ENCODE measurements at places on chromosomes 7 and 10. TPM values are rescaled to one million over a fixed set of nuclear protein-coding genes. Genes with fewer than 3 reads are reported as not detected.
A peak's percentile ranks its signal among the peaks of the same experiment; 100 is the strongest.

Gene THAP5
- 31.2 TPM for total RNA-seq

Gene TSPAN13
- 6.4 TPM for total RNA-seq

Gene AOC1
- total RNA-seq = not detected

Gene OGDHL
- total RNA-seq = 3.2 TPM

Gene FGFBP3
- 0.27 TPM for total RNA-seq

Gene AUTS2
- total RNA-seq = 25.5 TPM

Gene ELOVL3
- total RNA-seq = not detected

Gene PNLIPRP3
- total RNA-seq = not detected

GRCh38 chr10:12409613-12410012, 60.3 kb downstream of the CAMK1D start:
- no peak for DNase-seq

DNA sequence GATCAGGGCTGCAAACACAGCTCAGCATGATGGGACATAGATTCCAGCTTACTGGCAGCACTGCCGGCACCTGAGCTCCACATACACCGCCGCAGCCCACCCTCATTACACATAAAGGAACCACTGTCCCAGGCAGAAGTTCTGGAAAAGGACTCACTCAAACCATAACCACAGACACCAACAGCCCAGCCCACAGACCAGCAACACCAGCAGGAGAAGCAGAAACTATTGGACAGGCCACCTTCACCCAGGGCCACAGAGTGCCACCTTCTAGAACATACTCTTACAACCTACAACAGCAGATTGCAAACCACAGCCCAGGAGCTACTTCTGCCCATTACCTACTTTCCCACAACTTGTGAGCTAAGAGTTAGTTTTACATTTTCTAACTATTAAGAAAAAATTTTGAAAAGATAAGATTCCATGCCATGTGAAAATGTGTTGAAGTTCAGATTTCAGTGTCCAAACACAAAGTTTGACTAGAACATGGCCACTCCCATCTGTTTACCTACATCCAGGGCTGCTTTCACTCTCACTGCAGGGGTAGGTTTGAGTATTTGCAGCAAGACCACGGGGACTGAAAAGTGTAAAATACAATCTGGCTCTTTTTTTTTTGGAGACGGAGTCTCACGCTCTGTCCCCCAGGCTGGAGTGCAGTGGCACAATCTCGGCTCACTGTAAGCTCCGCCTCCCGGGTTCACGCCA, 153.0 kb downstream of the TNS3 start:
- peak; percentile 24 for DNase-seq

DNA sequence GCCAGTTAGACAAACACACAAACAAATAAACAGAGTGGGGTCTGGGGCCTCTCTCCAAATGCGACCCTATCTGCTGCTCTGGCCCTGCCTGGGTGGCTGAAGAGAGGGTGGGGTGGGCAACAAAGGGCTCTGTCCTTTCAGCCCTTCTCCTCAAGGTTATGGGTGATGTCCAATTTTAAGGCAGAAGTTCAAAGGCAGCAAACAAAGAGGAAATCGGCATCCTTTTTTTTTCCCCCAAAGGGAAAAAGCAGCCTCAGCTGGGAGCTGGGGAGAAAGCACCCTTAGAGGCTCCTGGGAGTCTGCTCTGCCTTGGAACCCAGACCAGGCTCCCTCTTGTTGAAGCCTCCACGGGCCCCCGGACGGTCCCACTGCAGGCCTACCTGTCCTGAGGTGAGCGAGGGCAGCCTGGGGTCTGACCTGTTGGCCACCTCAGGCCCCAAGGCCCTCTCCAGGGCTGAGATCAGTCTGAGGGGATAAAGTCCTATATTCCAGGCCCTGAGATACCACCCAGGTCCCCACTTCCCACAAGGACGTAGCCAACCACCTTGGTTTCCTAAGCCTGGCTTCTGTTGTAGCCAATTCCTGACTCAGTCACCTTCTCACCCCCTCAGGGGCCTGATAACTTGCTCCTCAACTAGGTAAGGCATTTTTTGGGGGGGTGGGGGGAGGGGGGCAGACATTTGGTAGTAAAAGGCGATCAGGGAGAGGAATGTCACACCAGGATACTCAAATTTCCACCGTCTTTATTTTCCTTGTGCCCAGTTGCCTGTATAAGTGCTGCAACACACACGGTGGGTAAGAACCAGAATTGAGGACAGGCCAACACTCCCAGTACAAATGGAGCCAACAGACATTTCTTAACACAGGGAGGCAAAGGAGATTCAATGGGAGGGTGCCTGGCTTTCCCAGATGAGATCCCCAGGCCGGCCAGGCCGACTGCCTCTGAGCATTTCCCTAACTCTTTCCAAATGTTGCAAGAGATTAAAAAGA, 4.3 kb downstream of the HOXA11 start:
- DNase-seq = peak; percentile 80

- no peak for DNase-seq
Measured at GRCh38 chr7:4162884-4163564, 519.1 kb upstream of the FOXK1 start.

DNA sequence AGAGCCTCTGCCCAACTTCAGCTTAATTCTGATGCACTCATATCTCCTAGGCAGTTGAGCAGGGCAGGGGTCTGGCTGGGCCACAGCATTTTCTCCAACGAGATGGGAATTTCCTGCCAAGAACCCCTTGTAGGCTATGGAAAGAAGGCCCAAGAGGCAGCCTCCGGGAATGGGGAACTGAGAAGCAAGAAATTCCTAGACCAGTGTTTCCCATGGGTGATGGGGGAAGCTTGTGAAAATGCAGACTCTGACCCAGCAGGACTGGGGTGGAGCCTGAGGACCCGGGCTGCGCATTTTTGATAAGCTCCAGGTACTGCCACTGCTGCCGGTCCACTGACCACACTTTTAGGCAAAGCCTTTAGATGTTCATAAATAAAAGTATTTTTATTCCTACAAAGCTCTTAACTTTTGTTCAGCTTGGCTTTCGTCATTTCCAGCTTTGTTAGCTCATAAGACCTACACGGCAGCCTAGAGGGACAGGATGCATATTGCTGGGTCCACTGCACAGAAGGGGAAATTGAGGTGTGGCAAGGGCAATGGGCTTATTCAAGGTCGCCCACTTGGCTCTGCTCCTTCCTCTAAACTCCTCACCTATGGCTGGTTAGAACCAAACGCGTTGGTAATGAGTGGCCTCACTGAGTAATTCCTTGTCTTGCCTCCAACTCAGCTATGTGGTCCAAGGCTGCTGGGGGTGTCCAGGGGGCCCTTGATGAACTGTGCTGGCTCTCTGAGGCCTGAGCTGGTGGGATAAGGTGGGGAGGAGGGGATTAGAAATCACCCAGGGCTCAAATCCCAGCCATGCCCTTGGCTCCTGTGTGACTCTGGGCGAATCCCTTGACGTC, 29.5 kb downstream of the ZCCHC24 start:
- peak; percentile 56 for DNase-seq

DNA sequence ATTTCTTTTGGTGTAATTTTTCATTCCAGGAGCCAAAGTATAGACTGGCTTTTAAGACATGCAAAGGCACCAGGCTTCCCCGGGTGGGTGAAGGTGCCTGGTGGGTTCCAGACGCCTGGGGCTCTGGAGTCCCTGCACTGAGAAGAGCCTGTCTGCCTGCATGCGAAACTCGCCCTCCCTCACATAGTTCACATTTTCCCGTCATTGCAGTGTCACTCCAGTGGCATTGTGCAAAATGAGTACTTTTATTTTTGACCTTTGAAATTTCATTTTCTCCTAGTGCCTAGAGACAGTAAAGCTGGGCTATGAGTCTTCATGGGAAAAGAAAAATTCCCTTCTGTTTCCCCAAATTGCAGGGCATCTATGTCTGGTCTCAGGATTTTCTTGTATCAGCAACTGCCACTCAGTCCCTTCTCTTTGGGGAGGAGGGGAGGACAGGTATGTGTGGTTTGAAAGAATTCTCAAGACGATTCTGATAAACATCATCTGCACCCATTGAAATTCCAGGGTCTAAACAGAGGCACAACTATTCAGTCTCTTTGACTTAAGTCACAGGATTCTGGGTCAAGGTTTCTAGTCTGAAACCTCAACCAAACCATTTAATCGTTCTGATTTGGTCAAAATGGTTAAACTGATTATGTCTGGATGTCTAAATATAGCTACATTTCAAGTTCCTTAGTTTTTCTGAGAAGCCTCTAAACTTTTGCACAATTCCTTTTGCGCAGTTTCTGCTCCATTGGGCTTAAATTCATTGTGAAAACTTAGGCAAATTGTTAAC, 107.8 kb downstream of the CYP26A1 start:
- no peak for DNase-seq

DNA sequence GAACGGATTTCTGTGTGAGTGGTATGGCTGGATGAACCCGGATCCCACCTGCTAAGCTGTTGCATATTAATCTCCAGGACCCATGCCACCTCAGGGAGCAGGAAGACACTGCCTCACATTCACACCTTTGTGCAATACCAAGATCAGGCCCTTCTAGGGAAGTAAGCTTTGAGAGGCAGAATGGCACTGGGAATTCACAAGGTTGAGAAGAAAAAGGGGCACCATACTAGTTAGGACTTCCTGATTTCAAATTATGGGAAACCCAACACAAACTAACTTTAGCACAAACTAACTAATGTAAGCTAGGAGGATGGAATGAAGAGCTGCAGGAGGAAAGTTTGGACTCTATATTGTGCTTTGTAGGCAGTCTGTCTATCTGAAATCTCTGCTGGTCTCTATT, 71.3 kb downstream of the TBXAS1 start:
- DNase-seq = no peak

DNA sequence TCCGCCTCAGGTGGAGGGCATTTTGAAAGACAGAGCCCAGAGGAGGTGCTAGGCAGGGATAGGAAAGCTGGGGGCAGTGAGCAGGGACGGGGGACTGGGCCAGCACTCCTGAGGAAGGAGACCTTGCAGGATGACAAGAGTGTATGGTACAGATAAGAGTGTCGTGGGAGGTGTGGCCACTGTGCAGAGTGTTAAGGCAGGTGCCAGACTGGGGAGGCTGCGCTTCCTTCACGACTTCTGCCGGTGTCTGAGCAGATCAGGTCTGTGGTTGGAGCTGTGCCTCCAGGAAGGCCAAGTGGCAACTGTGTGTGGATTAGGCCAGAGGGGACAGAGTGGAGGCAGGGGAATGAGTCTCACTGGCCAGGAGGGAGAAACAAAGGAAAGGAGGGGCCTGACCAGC, 161.7 kb downstream of the HIBADH start:
- DNase-seq = no peak

GRCh38 chr10:104291439-104291951, 22.5 kb downstream of the GSTO2 start:
- peak; percentile 95 for DNase-seq

DNA sequence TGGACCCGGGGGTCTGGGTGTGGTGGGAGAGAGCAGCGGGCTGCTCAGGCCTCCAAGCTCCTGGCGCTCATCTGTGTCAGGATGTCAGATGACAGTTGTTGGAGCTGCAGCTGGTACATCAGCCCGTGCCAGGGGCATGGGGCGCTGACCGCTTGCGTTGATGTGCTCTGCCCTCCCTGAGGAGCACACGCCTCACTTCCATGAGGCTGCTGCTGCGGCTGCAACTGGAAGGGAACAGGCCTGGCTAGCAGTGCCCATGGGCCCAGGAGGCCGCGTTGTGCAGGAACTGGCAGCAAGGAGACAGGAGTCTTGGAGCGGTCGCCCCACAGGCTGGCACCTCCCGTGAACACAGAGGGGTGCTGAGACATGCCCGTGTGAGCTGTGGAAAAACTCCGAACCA, 361.3 kb upstream of the MKI67 start:
- no peak for DNase-seq

- DNase-seq = no peak
Measured at GRCh38 chr10:126135941-126136595, 239.7 kb downstream of the FANK1 start.

DNA sequence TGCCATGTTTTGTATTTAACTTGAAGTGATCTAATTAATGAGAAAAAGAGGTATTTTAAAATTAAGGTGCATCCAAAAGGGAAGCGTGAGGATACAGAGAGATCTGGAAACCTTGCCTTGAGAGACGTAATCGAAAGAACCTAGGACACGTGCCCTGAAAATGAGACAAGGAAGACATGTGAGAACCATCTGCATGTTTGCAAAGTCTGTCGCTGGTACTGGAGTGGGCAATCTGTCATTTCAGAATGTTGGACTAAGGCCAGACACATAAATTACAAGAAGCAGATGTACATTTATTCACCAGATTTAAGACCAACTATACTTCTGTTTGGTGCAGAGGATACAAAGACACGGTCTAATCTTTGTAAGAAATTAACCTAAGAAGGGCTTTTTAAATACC, 9.2 kb downstream of the AGR2 start:
- DNase-seq = no peak

DNA sequence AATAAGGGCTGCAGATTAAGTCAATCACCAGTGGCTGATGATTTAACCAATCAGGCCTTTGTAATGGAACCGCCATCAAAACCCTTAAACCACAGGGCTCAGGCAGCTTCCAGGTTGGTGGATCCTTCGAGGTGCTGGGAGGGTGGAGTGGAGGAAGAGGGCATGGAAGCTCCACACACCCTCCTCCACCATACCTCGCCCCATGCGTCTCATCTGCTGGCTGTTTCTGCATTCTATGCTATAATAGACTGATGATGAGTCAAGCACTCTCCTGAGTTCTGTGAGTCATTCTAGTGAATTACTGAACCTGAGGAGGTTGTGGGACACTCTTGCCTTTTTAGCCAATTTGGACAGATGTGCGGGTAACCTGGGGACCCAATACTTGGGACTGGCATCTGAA, 43.9 kb downstream of the CHST15 start:
- DNase-seq = no peak

GRCh38 chr7:154259396-154259795, 207.2 kb downstream of the DPP6 start:
- no peak for DNase-seq

DNA sequence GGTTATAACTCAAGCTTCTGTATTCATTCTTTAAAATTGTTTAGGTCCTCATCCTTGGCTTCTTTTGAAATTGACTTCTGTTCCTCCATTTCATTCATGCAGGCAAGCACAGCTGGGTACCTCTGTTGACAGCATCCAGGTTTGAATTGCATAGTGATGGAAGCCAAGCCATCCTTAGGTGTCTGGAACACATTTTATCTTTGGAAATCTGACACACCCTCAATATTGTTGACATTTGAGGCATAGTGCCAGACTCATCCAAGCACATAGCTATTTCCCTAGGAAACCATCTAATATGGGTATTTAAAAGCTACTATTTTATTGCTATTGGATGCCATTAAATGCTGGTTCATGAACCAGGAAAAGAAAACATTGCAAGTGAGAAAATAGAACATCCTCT, 142.1 kb upstream of the PTPRZ1 start:
- no peak for DNase-seq
